Osteocyte (in vitro differentiated cells): ENCODE measurements at places on chromosomes 11 and 22.
A peak's percentile ranks its signal among the peaks of the same experiment; 100 is the strongest.

GRCh38 chr11:78428773-78429172 lies 11.2 kb upstream of the GAB2 start:
- no peak for DNase-seq

- no peak for DNase-seq
Observed at GRCh38 chr11:25741886-25742285, 590.0 kb upstream of the ANO3 start.

DNA sequence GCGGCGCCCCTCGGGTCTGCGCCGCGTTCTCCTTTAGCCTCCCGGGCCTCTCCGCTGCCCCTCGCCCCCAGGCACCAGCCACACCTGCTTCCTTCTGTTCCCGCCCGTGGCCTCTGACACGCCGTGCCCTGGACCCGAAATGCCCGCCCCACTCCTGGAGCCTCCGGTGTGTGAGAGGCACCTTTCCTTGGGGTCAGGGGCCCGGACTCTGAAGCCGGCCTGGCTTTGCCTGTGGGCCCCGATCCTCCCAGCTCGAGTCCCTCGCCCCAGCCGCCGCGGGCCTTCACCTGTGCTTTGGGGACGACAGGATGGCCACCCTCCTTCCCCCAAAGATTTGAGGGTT lies 661 bp upstream of the CDPF1 start:
- DNase-seq, result no peak

- DNase-seq, result no peak
Observed at GRCh38 chr11:44771841-44772240, 45.1 kb downstream of the TSPAN18 start.

DNA sequence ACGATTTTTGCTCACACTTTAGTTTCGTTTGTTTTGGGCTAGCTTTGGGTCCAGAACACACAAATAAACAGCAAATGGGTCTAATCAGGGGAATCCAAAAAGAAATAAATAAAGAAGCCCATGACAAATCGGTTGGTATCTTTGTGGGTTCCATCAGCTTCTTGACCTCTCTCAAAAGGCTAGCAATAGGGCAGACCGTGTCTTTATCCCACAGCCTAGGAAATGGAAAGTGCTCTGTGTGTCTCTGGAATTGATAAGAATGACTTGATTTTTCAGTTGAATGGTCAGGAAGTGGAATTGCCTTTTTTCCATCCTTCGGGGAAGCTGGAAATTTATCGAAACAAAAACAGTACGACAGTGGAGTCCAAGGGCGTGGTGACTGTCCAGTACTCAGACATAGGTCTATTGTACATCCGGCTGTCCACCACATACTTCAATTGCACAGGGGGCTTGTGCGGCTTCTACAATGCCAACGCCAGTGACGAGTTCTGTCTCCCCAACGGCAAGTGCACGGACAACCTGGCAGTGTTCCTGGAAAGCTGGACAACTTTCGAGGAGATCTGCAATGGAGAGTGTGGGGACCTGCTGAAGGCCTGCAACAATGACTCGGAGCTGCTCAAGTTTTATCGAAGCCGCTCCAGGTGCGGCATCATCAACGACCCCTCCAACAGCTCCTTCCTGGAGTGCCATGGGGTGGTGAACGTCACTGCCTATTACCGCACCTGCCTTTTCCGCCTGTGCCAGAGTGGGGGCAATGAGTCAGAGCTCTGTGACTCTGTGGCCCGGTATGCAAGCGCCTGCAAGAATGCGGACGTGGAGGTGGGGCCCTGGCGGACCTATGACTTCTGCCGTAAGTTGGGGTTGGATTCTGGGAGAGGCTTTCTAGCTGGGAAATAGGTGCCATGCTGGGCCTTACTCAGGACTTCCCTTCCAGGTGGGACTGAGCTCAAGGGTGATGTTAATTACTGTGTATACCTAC lies 28.6 kb downstream of the TECTA start:
- DNase-seq, result no peak

- DNase-seq, result peak; percentile 73
Observed at GRCh38 chr11:125078516-125079140, 15.5 kb downstream of the SLC37A2 start.

DNA sequence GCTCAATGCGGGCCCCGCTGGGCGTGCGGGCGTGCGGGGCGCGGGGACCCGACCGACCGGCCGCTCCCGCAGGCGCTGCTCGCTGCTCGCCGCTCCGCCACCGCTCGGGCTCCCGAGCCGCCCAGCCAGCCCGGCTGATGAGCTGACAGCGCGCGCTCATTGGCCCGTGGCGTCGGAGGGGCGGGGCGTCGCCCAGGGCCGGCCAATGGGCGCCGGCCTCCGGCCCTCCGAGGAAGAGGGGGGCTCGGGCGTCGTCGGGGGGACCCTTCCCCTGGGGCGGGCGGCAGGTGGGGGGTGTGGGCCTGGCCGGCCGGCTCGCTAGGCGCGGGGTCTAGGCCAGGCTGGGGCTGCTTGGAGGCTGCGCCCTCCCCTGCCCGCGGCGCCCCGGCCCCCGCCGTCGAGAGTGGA lies at the start of gene SCUBE1:
SCUBE1 (minus strand) TSS at position 111 of the 408 bp plus-strand sequence. CDS start 111 bp downstream, outside the sequence.
- DNase-seq, result no peak

DNA sequence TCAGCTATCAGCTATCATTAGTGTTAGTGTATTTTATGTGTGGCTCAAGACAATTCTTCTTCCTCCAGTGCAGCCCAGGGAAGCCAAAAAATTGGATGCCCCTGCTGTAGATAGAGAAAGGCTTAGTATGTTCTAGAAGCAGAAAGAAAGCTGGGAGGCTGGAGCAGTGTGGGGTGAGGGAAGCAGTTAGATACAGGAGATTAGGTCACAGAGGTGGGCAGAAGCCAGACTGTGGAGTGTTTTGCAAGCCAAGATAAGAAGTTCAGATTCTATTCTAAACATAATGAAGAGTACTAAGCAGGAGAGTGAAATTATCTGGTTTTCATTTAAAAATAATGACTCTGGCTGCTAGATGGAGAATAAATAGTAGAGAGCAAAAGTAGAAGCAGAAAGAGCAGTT lies 381.7 kb downstream of the DCDC1 start:
- no peak for DNase-seq

DNA sequence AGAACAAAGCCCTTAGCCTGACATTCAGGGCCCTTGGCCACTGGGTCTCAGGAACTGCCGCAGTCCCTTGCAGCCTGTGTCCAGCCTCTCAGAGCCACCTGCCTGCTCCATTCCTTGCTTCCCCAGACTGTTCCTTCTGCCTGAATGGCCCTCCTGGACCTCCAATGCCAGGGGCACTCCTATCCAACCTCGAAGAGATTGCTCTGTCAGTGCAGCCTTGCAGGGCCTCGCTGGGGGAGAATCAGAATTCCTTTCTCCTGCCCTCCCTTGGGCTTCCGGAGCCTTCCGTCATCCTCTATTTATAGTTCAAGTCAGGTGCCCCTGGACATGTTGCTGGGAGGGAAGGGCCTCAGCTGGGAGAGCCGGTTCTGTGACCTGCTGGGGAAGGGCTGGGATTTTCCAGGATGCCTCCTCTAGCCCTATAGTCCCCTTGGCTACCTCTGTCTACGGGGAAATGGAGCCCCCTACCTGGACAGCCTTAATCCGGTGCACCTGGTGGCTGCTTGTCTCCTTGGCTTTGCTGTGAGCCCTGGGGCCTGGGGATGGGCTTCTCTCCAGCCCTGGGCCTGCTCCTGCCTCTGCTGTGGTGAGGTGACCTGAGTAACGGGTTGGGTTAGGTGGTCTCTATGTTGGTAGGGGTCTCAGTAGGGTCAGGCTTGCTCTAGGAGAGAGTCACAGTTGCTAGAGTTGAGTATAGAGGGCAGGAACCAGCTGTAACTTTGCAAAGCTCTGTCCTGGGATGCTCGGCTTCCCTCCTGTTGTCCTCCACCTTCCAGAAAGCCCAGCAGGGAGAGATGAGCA lies 45.9 kb upstream of the SYT7 start:
- DNase-seq, result no peak

- no peak for DNase-seq
Observed at GRCh38 chr11:33737362-33737821, 1.2 kb upstream of the CD59 start.

GRCh38 chr11:64758330-64759079 lies 1.3 kb downstream of the PYGM start:
- no peak for DNase-seq

DNA sequence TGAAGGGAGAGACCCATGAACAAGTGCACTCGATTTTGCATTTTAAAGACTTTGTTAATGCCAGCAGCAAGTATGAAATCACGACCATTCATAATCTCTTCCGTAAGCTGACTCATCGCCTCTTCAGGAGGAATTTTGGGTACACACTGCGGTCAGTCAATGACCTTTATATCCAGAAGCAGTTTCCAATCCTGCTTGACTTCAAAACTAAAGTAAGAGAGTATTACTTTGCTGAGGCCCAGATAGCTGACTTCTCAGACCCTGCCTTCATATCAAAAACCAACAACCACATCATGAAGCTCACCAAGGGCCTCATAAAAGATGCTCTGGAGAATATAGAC lies 5.9 kb downstream of the SERPIND1 start:
- DNase-seq, result no peak

- DNase-seq, result no peak
Observed at GRCh38 chr22:26362471-26362870, 66.6 kb upstream of the ASPHD2 start.

GRCh38 chr11:72812967-72813739 lies 1.1 kb upstream of the ATG16L2 start:
- no peak for DNase-seq

GRCh38 chr11:124329787-124330478 lies 9.9 kb upstream of the OR8D2 start:
- no peak for DNase-seq

- no peak for DNase-seq
Observed at GRCh38 chr11:30445056-30445455, 122.2 kb downstream of the ARL14EP start.

- DNase-seq, result no peak
Observed at GRCh38 chr11:106614262-106614661, 404.0 kb downstream of the GUCY1A2 start.

GRCh38 chr11:48341466-48341865 lies 16.7 kb downstream of the OR4C3 start:
- DNase-seq, result no peak

DNA sequence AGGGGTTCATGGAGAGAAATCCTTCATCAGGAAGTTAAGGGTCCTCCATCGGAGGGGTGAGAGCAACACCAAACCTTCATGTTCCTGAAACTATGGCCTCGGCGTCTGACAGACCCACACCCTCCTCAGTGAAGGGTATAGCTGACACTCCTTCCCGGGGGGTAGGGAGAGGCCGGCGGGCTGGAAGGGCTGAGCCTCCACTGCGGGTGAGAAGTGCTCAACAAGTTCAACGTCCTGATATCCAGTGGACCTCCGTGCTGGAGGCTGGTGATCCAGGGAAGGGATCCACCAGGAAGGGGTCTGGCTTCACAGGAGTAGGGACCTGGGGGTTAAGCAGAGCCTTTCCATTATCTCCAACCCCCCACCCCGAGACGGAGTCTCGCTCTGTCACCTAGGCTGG lies 12.3 kb downstream of the CARS1 start:
- no peak for DNase-seq

DNA sequence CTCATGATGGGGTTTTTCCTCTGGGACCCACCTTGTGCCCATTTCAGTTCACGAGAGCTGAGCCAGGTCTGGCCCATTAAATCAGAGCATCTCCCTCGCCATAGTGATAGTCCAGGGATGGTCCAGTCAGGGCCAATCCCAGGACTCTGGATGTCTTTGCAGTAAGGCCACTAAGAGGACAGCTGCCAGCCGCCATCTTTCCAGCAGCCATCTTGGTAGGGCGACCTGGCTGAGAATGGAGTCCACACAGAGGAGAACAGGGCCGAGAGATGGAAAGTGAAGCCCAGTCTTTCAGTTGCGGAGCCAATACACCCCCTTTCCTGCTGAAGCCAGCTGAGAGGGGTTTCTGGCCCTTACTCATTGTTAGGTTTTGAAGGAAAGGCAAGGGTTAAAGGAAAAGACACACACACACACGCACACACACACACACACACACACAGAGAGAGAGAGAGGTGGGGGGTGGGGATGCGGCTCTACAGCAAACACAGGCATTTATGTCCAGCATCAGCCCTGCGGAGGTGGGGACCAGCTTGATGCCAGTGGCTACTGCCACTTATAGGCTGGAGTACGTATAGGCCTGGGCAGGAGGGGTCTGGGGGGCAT lies 12.4 kb upstream of the KIAA0930 start:
- no peak for DNase-seq

DNA sequence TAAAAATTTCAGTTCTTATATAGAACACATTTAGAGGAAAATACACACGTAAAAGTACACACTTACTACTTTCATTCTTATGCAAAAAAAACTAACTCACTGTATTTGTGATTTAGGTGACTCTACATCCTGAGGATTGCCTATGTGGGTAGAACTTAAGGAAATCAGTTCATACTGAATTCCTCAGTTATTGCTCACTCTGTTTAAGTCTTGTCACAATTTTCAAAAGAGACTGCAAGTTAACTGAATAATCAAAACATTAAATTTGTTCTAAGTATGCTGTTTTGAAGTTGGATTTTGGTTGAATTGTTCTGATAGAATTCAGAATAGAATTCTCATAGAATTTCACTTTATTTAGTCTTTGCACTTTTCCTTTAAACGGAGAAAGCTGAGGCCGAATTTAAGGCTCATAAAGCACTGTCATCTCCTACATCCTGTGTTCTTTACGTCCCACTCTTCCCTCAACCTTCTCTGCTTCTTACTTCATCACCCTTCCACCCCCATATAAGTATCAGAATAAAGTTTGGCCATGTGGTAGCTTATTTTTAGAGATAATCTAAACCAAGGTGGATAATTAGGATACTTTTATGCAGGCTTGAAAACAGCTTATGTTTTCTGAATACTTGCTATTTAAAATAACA lies 59.8 kb downstream of the APOL5 start:
- no peak for DNase-seq
